ENCODE measurements at places on chromosomes 16 and 17. TPM values are rescaled to one million over a fixed set of nuclear protein-coding genes. Genes with fewer than 3 reads are reported as not detected.

The SNN gene
- 491 TPM for total RNA-seq

The ARL5C gene
- total RNA-seq: not detected

- no peak for DNase-seq
- peaks cover 8% of the 10 kb centered on the region for H3K36me3 ChIP-seq
- H3K27me3 ChIP-seq: peaks cover 2% of the 10 kb centered on the region
- H3K27ac ChIP-seq: no peak overlapping the region
- H3K4me3 ChIP-seq: no peak overlapping the region
Measured at GRCh38 chr16:79009896-79010295, 590.6 kb downstream of the MAF start.

- no peak for DNase-seq
- no peaks in the 10 kb centered on the region for H3K4me1 ChIP-seq
- no peaks in the 10 kb centered on the region for H3K27me3 ChIP-seq
Measured at GRCh38 chr16:76441391-76441790, 164.2 kb downstream of the CNTNAP4 start.

GRCh38 chr17:67712375-67712774 lies 5.4 kb upstream of the NOL11 start:
- no peak overlapping the region for H3K4me3 ChIP-seq
- H3K27ac ChIP-seq: no peak overlapping the region
- no peaks in the 10 kb centered on the region for H3K4me1 ChIP-seq
- peaks cover 4% of the 10 kb centered on the region for H3K36me3 ChIP-seq
- no peak for DNase-seq

- H3K36me3 ChIP-seq: no peaks in the 10 kb centered on the region
- H3K4me1 ChIP-seq: peaks cover 20% of the 10 kb centered on the region
- H3K4me3 ChIP-seq: no peak overlapping the region
- H3K27ac ChIP-seq: peak overlapping the region; percentile 46
- DNase-seq: no peak
Measured at GRCh38 chr16:57611181-57611580, 17.2 kb upstream of the ADGRG1 start.

GRCh38 chr17:47839071-47839470 lies 2.0 kb downstream of the SCRN2 start:
- peak overlapping the region; percentile 46 for H3K4me3 ChIP-seq
- H3K36me3 ChIP-seq: no peaks in the 10 kb centered on the region
- no peak overlapping the region for H3K27ac ChIP-seq
- peaks cover 6% of the 10 kb centered on the region for H3K27me3 ChIP-seq
- DNase-seq: no peak

- no peak for DNase-seq
- no peak overlapping the region for H3K27ac ChIP-seq
- H3K27me3 ChIP-seq: peaks cover 3% of the 10 kb centered on the region
- H3K4me3 ChIP-seq: no peak overlapping the region
- H3K4me1 ChIP-seq: peaks cover 9% of the 10 kb centered on the region
Measured at GRCh38 chr16:85757341-85757822, 6.5 kb upstream of the C16orf74 start.

DNA sequence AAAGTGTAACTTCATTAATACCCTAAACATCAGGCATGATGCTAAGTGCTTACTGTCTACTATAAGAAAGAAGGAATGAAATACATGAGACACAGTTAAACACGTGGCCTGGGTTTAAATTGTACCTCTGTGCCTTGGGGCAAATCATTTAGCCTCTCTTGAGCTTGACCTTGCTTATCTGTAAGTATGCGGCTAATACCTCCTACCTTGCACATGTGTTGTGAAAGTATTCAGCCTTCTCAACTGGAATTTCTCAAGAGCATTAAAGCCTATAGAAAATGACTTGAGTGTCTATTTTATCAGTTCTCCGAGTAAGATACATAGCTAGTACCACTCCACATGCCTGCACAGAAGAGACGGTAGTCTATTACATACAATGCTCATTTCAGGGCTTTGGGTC lies 10.8 kb downstream of the HEATR6 start:
- no peaks in the 10 kb centered on the region for H3K4me1 ChIP-seq
- no peaks in the 10 kb centered on the region for H3K27me3 ChIP-seq
- DNase-seq: no peak
- H3K4me3 ChIP-seq: no peak overlapping the region

DNA sequence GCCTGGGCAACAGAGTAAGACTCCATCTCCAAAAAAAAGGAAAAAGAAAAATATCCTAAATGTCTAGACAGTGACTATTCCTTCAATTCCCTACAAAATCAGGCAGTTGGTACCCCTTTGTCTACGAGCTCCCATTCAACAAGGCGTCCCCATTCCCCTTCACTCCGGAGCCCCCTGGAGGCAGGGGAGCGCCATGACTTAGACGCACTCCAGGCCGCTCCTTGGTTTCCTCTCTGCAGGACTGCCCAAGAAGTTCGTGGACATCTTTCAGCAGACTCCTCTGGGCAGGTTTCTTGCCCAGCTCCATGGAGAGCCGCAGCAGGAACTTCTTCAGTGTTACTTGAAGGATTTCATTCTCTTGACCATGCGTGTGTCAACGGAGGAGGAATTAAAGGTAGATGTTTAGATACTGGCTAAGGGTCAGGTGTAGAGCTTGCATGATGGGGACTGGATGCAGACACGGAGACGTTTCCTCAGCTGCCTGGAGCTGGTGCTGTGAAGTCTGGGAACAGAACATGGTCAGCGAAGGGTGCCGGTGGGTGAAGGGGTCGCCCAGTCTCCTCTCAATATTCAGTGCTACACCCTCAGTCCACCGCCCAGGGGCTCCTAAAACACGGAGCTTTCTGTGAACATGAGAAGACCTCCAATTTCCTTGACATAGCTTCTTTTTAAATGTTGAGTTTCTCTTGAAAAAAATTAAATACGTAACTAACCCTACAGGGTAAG lies 53.3 kb upstream of the ENDOV start:
- no peaks in the 10 kb centered on the region for H3K36me3 ChIP-seq
- H3K27me3 ChIP-seq: no peaks in the 10 kb centered on the region
- H3K4me1 ChIP-seq: peaks cover 3% of the 10 kb centered on the region
- DNase-seq: peak; percentile 52
- no peak overlapping the region for H3K4me3 ChIP-seq
- no peak overlapping the region for H3K27ac ChIP-seq

DNA sequence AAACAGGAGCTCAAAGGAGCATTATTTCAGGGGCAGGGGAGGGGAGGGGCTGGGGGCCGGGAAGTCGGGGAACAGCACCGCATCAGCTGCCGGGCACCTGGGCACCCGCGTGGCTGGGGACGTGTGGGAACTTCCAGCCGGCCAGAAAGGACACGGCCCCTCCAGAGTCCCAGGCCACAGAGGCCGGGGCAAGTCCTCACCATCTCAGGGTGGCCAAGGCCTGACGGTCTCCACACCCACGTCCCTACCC lies 1.1 kb downstream of the PGAP6 start:
- H3K4me1 ChIP-seq: peaks cover 13% of the 10 kb centered on the region
- DNase-seq: no peak
- H3K4me3 ChIP-seq: peak overlapping the region; percentile 81
- H3K27me3 ChIP-seq: peaks cover 5% of the 10 kb centered on the region
- no peak overlapping the region for H3K27ac ChIP-seq

- H3K36me3 ChIP-seq: no peaks in the 10 kb centered on the region
- DNase-seq: no peak
- H3K4me1 ChIP-seq: no peaks in the 10 kb centered on the region
- no peak overlapping the region for H3K27ac ChIP-seq
Measured at GRCh38 chr17:65819810-65820209, 258.4 kb upstream of the AXIN2 start.

The ZSCAN10 gene
- total RNA-seq: 0.74 TPM

DNA sequence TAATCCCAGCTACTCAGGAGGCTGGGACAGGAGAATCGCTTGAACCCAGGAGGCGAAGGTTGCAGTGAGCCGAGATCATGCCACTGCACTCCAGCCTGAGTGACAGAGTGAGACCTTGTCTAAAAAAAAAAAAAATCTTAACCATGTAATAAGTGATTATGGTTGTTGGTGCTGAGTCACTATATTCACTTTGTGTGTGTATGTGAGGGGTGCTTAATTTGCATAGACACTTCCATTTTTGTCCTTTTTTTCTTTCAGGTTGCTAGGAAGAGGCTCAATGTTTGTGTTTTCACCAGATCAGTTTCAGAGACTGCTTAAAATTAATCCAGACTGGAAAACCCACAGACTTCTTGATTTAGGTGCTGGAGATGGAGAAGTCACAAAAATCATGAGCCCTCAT lies 18.2 kb downstream of the METTL9 start:
- no peak overlapping the region for H3K4me3 ChIP-seq
- H3K4me1 ChIP-seq: peaks cover 3% of the 10 kb centered on the region
- no peaks in the 10 kb centered on the region for H3K36me3 ChIP-seq

The CCL8 gene
- total RNA-seq: not detected

DNA sequence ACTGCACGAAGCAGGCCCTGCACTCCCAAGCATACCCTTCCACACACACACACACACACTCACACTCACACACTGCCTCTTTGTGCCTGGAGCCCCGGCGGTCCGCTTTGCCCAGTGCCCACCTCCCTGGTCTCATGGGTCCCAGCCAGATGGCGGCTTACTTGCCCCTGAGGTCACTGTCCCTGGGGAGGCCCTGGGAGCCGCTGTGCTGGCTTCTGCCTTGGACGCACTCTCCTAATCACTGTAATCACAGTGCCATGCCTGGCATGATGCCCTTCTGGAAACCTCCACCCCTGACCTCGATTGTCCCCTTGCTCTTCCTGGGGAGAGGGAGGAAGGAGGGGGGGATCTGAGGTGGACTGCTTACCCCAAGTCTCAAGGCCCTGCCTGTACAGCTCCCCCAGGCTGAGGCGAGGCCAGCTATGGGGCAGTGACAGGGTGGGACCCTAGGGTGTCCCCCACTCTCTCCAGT lies 36.0 kb downstream of the ARHGAP23 start:
- H3K4me3 ChIP-seq: peak overlapping the region; percentile 7
- peak overlapping the region; percentile 5 for H3K27ac ChIP-seq
- peak; percentile 58 for DNase-seq
- H3K36me3 ChIP-seq: peaks cover 8% of the 10 kb centered on the region

- no peaks in the 10 kb centered on the region for H3K27me3 ChIP-seq
- H3K27ac ChIP-seq: no peak overlapping the region
- no peaks in the 10 kb centered on the region for H3K4me1 ChIP-seq
- no peak for DNase-seq
- no peaks in the 10 kb centered on the region for H3K36me3 ChIP-seq
Measured at GRCh38 chr17:63099425-63099824, 133.4 kb downstream of the TANC2 start.

- peaks cover 13% of the 10 kb centered on the region for H3K4me1 ChIP-seq
- peak overlapping the region; percentile 68 for H3K4me3 ChIP-seq
- no peaks in the 10 kb centered on the region for H3K36me3 ChIP-seq
- H3K27ac ChIP-seq: peak overlapping the region; percentile 89
- peak; percentile 46 for DNase-seq
- peaks cover 8% of the 10 kb centered on the region for H3K27me3 ChIP-seq
Measured at GRCh38 chr17:42027961-42028790, 8.3 kb downstream of the NKIRAS2 start.

DNA sequence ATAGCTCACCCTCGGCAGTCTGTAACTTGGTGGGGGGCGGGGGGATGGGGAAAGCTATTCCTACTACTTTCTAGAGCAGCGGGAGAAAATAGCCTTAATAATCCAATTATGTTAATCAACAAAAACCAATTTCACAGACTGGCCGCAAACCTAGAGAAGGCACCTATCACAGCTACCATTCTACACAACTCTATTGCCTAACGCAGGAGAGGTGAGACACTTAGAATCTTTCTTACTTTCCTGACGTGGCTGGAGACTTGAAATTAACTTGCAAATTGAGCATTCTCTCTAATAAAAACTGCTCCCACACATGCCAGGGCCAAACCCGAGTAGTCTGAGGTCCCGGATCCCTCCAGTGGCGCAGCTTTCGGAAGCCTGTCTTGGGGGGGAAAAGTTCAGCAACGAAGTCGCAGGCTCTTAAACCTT lies 794 bp downstream of the SMG6 start:
- peaks cover 9% of the 10 kb centered on the region for H3K36me3 ChIP-seq
- H3K27me3 ChIP-seq: peaks cover 5% of the 10 kb centered on the region
- no peak for DNase-seq
- H3K4me1 ChIP-seq: no peaks in the 10 kb centered on the region

DNA sequence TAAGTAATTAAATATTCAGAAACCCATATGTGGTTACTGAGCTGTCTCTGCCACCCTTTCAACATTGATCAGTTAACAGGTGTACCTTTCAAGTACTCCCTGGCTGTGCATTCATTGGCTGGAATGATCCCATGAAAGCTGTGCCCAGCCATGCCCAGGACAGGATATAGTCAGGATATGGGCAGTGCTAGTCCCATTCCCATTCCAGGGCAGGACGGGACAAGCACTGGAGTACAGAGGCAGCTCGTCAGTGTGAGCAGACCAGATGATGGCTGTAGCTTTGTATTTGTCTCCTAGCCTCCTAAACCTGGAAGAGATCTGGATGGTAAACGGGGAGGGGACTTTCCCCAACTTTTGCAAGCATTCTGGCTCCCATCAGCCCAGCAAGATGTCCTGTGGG lies 22.5 kb downstream of the HEATR3 start:
- DNase-seq: no peak
- peaks cover 1% of the 10 kb centered on the region for H3K27me3 ChIP-seq
- H3K4me1 ChIP-seq: no peaks in the 10 kb centered on the region
- H3K36me3 ChIP-seq: no peaks in the 10 kb centered on the region
- no peak overlapping the region for H3K27ac ChIP-seq
- H3K4me3 ChIP-seq: no peak overlapping the region

The DPEP2 gene
- total RNA-seq: not detected

DNA sequence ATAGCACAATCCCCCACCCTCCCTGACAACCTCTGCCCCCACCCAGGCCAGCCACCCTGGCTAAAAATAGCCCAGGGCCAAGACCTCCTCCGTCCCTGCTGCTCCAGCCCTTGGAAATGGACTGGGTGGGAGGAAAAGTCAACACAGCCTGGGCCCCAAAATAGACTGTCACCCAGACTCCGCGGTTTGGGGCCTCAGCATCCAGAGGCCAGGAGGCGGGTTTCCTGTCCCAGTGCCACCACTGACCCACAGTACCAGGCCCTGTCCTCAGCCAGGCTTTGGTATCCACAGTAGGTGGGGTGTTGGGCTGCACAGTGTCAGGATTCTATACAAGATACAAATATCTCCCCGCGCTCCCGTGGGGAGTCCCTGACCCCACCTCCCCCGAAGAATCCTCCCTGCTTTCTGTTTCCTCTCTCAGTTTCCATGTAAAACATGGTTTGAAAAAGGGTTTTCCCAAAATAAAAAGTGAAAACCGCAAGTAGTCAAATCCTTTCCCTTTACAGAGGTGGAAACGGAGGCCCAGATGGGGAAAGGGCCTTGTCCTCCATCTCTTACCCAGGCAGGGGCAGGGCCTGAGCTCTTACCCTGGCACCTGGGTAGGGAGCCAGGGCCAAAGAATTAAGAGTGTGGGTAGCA lies 20.1 kb downstream of the CPNE2 start:
- H3K27ac ChIP-seq: no peak overlapping the region
- peaks cover 3% of the 10 kb centered on the region for H3K4me1 ChIP-seq
- no peaks in the 10 kb centered on the region for H3K36me3 ChIP-seq
- no peak overlapping the region for H3K4me3 ChIP-seq
- no peaks in the 10 kb centered on the region for H3K27me3 ChIP-seq

Data from glutamatergic neuron (in vitro differentiated cells).